ENCODE measurements at places on chromosomes 3 and 15.

- DNase-seq: no peak
Measured at GRCh38 chr15:56367156-56367555, 1.9 kb downstream of the TEX9 start.

DNA sequence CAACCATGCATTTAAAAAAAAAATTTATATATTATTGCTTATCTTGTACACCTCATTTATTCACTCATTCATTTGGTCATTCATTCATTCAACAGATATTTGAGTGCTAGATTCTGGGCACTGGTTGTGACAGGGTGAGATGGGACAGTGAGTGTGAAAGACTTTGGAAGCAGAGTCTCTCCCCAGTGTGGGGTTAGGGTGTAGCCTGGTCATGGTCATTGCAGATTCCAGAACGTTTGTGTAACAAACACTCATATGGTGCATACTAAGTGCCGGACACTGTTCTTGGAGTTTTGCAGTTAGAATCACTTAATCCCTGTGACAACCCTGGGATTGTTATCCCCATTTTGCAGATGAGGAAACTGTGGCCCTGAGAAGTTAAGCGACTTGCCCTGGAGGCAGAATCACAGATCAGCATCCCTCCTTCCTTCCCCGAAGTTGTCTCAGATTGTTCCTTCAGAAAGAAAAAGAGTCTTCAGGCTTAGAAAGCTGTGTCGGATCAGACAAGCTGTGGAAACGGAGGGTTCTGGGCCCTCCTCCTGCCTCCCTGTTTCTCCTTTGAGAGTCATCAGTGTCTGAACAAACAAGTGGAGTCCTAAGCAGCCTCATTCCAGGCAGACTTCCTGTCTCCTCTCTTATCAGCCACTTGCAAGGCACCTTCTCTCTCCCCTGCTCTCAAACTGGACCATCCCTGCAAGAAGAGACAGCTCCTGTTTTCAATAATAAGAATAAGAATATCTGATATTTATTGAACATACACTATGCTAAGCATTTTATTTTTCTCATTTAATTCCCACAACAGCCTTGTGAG, 6.3 kb downstream of the LOXL1 start:
- DNase-seq: no peak

- no peak for DNase-seq
Measured at GRCh38 chr15:65777053-65777452, 15.0 kb downstream of the DENND4A start.

DNA sequence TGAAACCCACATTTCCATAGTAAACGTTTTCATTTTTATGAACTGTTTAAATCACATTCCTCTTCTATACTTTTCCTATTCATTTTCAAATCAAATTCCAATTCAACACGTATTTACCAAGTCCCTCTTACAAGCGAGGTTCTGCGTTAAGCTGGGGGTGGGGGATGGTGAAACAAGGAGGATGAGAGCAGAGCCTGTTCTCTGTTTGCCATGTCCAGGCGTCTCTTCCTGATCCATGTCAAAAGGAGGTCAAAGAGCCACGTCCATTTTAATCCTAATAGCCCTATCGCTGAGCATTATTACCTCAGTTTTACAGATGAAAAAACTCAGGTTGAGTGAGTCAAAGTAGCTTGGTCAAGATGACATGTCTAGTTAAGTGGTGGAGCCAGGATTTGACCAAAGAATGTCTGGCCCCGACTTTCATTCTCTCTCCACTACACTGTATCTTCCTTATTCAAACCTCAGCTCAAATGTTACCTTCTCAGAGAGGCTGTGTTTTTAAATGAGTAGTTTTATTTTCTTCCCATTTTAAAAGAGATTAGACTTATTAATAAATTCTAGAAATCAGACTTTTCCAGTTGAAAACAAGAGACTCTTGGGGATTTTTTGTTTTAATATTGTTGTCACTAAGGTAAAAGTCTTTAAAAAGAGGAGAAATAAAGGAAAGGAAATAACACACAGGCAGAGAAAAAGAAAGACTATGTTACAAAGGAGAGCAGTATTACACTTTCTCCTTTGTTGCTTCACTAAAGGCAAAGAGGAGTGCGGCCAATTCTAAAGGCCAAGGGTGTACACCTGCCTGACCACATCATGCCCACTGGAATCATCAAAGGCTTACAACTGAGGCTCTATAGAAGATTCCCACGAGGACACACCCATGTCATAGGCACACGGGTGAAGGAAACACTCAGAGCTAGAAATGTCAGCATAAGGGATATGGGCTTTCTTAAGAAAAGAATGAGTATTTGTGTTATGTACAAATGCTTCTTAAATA, 42.4 kb downstream of the MYO5A start:
- no peak for DNase-seq

- peak; percentile 3 for DNase-seq
Measured at GRCh38 chr15:43489191-43489590, 3.8 kb downstream of the TP53BP1 start.

DNA sequence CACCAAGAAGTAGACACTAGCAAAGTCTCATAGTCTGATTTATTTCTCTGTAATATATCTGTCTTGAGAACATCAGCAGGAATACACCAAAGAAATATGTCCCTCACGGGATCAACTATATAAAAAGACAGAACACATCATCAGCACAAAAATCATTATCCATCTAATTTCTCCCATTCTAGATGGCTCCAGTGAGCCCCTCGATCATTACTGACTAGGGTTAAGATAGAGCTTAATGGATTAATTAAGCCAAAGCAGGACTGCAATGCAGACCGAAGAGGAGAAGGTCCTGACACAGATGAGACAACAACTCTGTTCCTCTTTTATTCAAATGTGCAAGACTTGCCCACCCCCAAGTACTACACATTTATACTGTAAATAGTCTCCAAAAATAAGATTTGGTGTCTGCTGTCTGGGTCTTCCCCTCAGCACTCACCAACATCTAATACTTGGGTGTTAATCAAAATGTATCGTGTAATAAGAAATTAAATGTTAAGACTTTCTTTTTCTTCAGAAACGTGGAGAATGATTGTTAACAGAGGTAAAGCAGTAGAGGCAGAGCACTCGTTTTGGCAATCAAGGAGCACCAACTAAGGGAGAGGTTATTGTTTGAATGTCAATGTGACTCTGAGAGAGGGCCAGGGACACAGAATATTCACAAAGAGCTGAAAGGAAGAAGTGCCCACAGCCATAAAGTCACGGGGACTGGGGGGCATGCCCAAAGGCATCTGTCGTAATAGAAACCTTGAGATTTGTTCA, 133.6 kb downstream of the TIGIT start:
- DNase-seq: no peak

GRCh38 chr3:188241883-188242282, 87.9 kb downstream of the LPP start:
- no peak for DNase-seq

DNA sequence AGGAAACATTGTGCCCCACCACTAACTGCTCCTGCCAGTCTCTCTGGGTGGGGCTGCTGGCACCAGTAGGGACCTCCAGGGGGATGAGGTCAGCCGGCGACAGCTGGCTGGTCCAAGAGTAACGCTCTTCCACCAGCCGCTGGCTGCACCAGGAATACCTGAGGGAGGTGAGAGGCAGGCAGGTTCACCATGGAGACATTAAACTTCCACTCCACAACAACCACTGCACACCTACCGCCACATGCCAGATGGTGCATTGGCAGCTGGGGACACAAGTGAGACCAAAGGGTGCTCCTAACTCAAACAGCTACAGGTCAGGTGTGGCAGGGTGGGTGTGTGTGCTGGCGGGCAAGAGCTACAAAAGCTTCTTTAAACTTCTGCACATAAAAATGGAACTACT, 4.5 kb downstream of the POLG start:
- DNase-seq: no peak

DNA sequence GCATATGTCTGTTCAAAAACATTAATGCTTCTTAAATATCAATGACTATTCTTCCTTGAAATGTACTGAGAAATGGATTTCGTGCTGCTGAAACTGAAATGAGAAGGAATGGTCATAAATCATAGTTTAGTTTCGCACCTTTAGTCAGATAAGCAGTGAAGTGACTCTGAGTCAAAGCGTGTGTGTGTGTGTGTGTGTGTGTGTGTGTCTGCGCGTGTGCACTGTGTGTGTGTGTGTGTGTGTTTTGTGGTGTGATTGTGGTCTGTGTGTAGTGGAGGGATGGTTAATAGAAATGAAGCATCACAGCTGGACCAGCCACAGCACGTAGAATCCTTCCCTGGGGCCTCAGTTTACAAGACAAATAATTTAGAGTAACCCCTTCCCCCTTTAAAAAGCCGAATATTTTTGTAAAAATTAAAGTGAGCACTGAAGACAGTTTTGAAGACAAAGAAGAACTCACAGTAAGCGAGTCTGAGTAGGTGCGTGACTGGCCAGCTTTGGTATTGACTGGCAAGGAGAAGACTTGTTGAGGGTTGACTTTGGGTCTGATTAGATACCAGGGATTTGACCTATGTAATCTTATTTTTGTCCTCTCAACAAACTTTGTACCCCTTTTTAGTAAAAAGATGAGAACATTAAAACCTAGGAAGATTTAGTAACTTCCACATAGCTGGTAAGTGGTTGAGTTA, 202.0 kb upstream of the IL12A start:
- no peak for DNase-seq

- no peak for DNase-seq
Measured at GRCh38 chr3:83193526-83193925, 1432.1 kb upstream of the GBE1 start.

GRCh38 chr3:11929531-11929930, 74.7 kb upstream of the SYN2 start:
- no peak for DNase-seq

- no peak for DNase-seq
Measured at GRCh38 chr3:172516318-172517214, 6.7 kb downstream of the TNFSF10 start.

DNA sequence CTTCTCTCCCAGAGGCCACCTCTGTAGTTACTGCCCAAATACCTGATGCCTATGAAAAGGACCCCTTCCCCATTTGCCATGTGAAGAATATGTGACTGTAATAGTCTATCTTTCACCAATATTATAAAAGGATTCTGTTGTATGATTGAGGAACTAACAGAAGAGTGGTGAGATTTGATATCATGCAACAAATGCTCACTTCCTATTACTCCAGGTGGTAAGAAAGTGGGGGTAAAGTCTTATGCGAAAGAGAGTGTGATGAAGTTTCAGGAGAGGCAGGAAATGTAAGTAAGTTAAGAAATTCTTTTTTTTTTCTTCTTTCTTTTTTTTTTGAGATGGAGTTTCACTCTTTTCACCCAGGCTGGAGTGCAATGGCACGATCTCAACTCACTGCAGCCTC, 24.4 kb upstream of the RAP2B start:
- no peak for DNase-seq

DNA sequence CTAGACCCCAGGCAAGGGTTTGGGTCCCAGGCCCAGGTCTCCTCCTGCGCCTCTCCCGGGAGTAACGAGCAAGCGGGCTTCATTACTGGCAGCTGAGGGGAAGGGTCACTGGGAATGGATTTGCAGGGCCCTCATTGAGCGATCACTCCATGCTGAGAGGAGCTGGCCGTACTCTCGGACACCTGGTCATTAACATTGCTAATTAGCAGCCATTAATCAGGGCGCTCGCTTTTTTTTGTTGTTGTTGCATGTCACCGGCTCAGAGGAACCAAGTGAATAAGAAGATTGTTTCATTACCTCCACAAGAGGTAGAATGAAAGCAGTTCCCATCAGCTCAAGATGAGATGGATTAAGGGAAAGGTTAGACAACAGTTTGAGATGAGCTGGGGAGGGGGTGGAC, 293.0 kb upstream of the ATP11B start:
- no peak for DNase-seq

- DNase-seq: no peak
Measured at GRCh38 chr3:32450992-32451659, 51.5 kb downstream of the CMTM6 start.

DNA sequence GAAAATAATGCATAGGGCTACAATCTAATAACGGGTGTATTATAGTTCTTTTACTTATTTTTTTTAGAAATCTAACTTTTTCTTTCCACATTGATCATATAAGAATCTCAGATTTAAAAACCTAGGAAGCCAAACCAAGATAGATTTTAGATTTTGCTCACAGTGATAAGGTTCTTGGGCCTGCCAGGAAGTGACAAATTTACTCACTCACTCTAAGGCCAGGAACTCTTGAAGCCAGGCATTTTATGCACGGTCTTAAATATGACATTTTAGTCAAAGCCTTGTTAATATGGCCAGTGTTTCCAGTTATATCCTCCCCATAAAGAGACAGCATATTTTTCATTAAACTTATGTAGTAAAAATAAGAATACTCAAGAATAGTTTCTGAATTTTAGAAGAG, 271.4 kb downstream of the SQOR start:
- DNase-seq: no peak

DNA sequence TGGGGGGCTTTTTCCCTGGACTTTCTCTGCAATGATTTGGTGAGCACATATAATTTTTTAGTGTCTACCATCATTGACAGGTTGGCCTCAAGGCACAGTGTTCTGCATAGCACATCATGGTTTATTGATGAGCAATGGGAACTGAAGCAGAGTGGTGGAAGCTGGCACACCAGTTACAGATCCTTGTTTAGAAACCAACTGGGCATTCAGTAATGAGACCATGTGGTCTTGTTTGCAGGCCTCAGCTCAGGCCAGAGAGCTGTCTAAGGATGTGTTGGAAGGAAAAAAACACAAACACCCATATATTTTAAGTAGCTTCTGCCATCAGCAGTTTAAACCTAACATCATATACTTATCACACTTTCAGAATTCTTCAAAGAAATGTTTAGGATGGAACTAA, 610.6 kb downstream of the ROBO1 start:
- no peak for DNase-seq

GRCh38 chr15:91530956-91531582, 322.4 kb upstream of the SLCO3A1 start:
- no peak for DNase-seq

- DNase-seq: no peak
Measured at GRCh38 chr3:5019411-5020241, 40.4 kb downstream of the BHLHE40 start.

- DNase-seq: no peak
Measured at GRCh38 chr15:25739687-25740121, 123.4 kb downstream of the ATP10A start.

DNA sequence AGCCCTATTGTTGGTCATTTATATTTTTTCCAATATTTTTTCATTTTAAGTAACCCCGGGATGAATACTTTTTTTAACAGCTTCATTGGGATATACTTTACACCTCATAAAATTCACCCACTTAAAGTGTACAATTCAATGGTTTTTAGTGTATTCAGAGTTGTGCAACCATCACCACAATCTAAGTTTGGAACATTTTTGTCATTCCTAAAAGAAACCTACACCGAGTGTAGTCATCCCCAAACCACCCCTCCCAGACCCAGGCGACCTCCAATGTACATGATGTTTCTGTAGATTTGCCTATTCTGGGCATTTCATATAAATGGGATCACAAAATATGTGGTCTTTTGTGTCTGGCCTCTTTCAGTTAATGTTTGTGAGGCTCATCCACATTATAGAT, 118.3 kb upstream of the FRMD4B start:
- no peak for DNase-seq
